ENCODE measurements at places on chromosomes 13 and 19.
A peak's percentile ranks its signal among the peaks of the same experiment; 100 is the strongest.

- peak; percentile 6 for DNase-seq
Measured at GRCh38 chr13:52896827-52897659, 48.6 kb upstream of the PCDH8 start.

DNA sequence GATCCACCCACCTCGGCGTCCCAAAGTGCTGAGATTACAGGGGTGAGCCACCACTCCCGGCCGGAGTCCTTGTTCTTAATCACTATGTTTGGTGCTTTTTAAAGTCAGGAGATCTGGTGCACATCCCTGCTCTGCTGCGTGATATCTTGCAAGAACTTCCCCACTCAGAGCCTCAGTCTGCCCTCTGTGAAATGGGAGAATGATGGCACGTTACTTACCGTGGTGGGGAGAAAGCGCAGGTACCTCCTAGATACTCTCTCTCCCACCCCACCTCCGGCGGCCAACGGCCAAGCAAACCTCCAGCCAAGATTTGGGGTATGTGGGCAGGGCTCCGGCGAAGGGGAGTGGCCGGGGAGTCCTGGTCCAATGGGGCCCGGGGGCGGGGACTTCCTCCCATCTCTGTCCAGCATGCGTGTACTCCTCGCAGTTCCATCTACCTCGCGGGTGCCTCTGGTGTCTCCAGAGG is at the start of gene RYR1:
RYR1 (plus strand) TSS at position 424 of the 466 bp plus-strand sequence. CDS start 139 bp downstream, outside the sequence.
- DNase-seq: no peak

GRCh38 chr19:3146677-3147100 is 10.9 kb downstream of the GNA15 start:
- no peak for DNase-seq

GRCh38 chr19:12194827-12195731 is 32.2 kb downstream of the ZNF136 start:
- no peak for DNase-seq

GRCh38 chr13:96089749-96090239 is at the start of gene HS6ST3:
TSS of gene HS6ST3 (plus strand) at chr13:96090107.
- DNase-seq: no peak

GRCh38 chr13:59416561-59416960 is 747.2 kb downstream of the DIAPH3 start:
- no peak for DNase-seq

- DNase-seq: no peak
Measured at GRCh38 chr19:10766671-10767201, 48.9 kb downstream of the DNM2 start.
